Airway epithelial cell (primary cell): ENCODE measurements at places on chromosomes 13 and 19. TPM values are rescaled to one million over a fixed set of nuclear protein-coding genes. Genes with fewer than 3 reads are reported as not detected.

Gene CCDC169
- total RNA-seq = 0.46 and 1.2 TPM in 2 replicates

Gene B3GNT8
- 5.9 and 7.5 TPM in 2 replicates for total RNA-seq

Gene CEACAM3
- not detected in 2 replicates for total RNA-seq

Gene DHRS12
- total RNA-seq = 2.3 and 4.6 TPM in 2 replicates

Gene ADGRE3
- total RNA-seq = not detected in 2 replicates

Gene GZMM
- total RNA-seq = 0.37 TPM in 1 of 2 replicates, not detected in the other
